AG20443 (cell line): ENCODE measurements at places on chromosomes 1 and 21.

DNA sequence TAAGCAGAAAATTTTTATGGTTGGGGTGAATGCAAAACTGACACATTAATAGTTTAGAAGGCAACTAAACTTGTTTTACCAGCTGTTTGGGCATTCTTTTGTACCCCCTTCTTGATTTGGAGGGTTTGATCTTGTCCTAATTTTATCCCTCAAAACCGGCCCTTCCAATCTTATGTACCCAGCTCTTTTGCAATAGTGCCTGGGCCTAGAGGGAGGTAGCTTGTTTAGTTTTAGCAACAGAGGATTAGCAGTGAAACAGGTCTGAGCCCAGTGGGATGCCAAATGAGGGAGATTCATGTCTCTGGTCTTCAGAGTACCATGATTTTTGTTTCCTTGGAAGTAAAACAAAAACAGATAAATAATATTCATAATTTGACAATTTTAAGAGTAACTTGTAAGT is 45.1 kb downstream of the CRP start:
- DNase-seq: no peak

GRCh38 chr1:208217781-208218180 is 26.4 kb downstream of the PLXNA2 start:
- DNase-seq: no peak

- DNase-seq: no peak
These were observed 25.4 kb downstream of the CHD5 start for GRCh38 chr1:6154525-6155319.

DNA sequence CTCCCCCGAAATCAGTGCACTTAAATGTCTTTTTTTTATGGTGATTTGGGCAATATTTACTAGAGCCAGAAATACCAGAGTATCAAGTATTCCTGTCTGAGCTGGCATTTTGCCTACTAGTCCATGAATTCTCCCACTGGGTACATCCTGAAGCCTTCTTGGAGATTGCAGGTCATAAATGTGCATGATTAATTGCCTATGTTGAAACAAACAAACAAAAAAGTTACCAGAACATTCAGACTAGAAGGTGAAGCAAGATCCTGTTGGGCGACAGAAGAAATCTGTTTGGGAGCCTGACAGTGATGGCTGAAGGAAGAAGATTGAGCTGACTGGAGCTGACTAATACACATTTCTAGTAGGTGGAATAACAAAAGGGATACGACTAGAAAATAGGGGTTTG is 127.4 kb upstream of the NRIP1 start:
- no peak for DNase-seq

- no peak for DNase-seq
These were observed 3.4 kb downstream of the CACHD1 start for GRCh38 chr1:64473367-64473766.

- DNase-seq: no peak
These were observed 95.4 kb upstream of the CLDN14 start for GRCh38 chr21:36575306-36575705.

DNA sequence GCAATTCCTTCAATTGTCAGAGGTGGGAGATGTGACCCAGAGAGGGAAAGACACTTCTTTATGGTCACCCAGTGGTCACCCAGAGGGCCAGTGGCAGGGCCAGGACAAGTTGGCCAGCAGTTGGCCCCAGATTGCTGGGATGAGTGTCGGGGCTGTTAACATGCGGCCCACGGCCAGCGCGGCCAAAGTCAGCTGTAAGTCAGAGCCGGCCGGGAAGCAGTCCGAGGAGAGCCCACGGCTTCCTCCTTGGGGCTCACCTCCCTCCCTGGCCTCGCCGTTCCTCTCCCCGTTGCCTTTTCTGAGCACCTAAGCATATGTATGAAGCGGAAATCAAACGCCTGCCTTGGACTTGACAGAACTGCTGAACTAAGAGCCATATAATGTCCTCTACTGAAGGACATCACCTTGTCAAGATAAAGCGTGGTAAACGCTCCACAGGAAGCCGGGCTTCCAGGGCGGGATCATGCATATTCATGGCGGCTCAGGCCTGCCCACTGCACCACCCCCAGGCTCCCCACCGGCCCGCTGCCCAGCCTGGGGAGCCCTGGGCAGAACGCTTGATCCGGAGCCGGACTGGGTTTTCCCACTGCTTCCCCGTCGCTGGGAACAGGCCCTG is 245.4 kb upstream of the POU3F1 start:
- no peak for DNase-seq

GRCh38 chr1:82836973-82837680 is 1036.4 kb downstream of the ADGRL2 start:
- no peak for DNase-seq

DNA sequence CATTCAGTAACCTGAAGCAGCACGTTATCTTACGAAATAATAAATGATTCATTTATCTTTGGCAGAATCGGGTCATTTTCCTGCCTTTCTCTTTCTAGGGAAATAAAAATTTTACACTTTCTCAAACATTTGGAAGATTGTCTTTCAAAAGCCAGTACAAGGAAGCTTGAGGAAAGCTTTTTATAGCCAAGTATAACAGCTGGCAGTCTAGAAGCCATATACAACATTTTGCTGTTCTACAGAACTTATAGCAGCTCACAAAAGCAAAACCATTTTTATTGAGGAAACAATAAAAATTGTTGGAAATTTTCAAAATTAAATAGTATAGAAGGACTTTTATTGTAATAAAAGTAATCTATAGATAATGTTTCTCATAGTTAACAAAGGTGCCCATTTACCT is 448.6 kb downstream of the SMYD3 start:
- peak; percentile 12 for DNase-seq

- DNase-seq: no peak
These were observed 47.6 kb downstream of the PRDM16 start for GRCh38 chr1:3116560-3116959.

- DNase-seq: no peak
These were observed 869.1 kb upstream of the B3GALT2 start for GRCh38 chr1:194055536-194055935.

DNA sequence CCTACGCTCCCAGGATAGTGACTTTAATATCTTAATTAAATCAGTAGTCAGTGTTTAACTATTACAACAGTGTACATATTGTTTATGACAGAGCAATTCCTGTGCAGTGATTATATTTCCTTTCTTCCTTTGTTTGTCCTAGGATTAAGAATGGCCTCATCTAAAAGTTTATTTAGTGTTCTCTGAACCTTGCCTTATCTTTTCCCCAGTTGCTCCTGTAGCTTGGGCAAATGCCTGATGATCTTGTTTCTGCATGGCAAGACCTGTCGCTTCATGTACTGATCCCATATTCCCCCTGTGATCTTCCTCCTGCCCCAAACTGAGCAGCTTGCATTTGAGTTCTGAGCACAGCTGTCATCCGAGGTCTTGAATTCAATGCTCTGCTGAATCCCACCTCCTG is 69.1 kb upstream of the STUM start:
- DNase-seq: no peak

DNA sequence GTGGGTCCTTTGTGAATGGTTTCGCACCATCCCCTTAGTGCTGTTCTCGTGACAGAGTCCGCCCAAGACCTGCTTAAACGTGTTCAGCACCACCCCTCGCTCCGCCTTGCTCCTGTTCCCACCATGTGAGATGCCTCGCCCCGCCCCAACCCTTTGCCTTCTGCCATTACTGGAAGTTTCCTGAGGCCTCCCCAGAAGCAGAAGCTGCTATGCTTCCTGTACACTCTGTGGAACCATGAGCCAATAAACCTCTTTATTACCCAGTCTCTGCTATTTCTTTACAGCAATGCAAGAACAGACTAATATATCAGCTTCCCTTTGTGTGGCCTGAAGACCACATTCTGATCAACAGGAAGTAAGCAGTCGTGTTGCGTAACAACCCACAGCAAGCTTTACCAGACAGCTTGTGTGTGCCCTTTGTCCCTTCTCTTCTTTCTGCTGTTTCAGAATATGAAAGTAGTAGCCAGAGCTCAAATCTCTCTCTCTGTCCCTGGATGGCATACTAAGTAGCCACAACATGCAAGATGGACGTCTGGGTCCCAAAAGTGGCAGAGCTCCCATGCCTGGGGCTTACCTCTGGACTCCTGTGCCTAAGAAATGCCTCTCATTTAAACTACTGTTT is 14.1 kb downstream of the HENMT1 start:
- DNase-seq: peak; percentile 69

DNA sequence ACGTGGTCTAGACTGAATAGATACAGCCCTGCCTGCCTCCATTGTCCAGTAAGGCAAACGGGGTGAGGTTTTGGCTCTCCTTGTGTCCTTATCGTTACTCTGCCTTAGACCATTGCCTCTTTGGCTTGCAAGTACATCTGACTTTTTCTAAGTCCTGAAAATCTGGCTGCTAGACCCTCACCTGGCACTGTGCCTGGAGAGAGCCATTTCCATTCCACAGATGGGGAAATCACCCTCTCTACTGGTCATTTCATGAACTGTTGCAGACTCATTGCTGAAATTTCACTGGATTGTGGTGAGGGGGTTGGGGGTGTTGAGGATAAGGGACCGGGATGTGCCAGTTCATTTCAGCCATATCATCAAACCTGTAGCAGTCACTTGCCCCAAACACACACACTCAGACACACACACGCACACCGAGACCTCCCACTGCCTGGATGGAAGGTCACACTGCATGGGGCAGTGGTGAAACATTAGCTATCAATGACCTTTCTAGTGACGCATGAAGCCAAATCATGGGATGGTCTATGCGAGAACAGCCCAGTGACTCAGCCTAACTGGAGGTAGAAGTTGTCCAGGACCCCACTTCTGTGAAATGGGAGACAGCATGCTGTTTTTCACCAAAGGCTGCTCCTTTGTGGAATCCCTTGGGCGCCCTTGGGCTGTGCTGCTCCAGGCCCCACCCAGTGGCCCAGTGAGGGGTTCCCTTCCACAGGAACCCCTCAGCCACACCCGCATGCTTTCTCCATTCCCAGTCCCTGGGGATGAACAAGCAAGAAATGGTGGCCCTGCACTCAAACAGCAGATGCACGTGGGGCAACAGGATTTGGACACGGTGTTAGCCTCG is 34.9 kb upstream of the VASH2 start:
- peak; percentile 28 for DNase-seq
